Sigmoid colon (tissue), 7 donors: ENCODE measurements at places on chromosomes 11 and 22. TPM values are rescaled to one million over a fixed set of nuclear protein-coding genes. Genes with fewer than 3 reads are reported as not detected.

DNA sequence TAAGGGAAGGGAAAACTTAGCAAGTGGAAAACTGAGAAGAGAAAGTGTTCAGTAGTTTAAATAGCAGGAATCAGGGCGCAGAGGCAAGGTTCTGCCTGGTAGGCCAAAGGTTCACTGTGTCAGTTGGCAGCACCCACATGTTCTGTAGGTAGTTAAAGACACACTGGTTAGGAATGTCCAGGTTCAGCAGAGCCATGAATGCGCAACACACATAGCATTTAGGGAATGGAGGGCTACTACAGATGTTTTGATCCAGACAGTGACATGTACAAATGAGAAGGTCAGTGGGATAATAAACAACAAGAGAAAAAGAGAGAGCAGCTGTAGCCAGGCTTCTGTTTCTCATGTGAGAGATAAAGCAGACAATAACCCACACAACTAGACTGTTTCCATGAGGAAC lies 56.2 kb upstream of the ARHGAP42 start:
- DNase-seq = no peak

DNA sequence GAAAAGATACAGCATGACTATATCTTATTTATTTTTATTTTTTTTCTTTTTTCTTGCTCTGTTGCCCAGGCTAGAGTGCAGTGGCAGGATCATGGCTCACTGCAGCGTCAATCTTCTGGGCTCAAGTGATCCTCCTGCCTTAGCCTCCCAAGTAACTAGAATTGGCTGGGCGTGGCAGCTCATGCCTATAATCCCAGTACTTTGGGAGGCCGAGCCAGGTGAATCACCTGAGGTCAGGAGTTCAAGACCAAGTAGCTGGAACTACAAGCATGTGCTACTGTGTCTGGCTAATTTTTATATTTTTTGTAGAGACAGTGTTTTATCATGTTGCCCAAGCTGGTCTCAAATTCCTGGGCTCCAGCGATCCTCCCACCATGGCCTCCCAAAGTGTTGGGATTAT lies 28.3 kb upstream of the CCDC134 start:
- DNase-seq = no peak

GRCh38 chr11:12193515-12194336 lies 83.3 kb downstream of the MICAL2 start:
- no peak for DNase-seq

DNA sequence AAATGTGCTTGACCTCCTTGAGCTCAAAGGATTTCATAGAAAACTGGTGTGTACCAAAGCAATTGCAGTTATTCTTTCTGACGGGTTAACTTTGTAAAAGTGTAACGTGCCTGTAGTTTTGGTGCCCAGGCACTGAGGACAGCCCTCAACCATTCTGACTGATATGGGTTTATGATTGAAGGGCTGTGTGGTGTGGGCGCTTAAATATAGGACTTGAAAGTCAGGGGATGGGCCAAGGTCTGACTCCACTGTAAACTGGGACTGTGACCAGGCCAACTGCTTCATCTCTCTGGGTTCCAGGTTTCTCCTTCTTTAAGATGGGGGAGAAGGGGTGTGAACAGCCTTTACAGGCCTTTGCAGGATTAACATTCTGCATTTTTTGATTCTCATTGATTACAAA lies 191.1 kb upstream of the ARHGAP20 start:
- no peak for DNase-seq

DNA sequence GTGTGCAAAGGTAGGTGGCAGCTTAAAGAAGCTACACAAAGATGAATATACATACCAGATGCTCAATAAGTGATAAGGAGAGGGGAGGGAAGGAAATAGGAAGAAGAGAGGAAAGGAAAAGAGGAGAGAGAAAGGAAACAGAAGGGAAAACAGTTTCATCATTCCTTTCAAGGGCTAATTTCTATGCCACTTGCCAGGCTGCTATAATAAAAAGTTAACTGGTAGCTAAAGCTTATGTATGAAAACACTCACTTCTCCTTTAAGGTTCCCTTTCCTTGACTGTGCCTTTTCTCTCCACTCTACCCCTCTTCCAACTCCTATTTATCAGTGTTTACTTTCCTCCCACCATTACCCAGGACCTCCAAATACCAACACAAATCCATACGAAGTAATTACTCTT lies 347.9 kb downstream of the DLG2 start:
- DNase-seq = no peak

GRCh38 chr11:33835143-33835878 lies 56.6 kb downstream of the LMO2 start:
- no peak for DNase-seq

- DNase-seq = no peak
Measured at GRCh38 chr11:80855426-80855825, 1414.6 kb upstream of the TENM4 start.

- DNase-seq = peak; percentile 74
Measured at GRCh38 chr11:46278387-46279125, 1.1 kb downstream of the CREB3L1 start.

DNA sequence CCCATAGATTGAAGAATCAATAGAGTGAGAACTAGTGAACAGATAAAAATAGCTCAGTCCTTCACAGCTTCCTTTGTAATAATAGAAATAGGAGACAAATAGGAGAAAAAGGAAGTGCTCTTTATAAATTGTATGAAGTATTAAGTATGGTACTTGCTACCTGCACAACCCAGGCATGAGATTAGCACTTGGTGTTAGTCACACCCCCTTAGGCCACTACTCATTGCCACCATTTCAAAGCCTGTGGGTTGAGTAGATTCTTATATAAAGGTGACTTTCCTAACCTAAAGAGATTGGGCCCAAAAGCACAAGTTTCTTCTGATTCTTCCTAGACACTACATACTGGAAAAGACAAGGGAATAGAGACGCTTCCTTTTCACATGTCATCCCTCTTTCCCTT lies 37.7 kb upstream of the ADORA2A start:
- DNase-seq = no peak

DNA sequence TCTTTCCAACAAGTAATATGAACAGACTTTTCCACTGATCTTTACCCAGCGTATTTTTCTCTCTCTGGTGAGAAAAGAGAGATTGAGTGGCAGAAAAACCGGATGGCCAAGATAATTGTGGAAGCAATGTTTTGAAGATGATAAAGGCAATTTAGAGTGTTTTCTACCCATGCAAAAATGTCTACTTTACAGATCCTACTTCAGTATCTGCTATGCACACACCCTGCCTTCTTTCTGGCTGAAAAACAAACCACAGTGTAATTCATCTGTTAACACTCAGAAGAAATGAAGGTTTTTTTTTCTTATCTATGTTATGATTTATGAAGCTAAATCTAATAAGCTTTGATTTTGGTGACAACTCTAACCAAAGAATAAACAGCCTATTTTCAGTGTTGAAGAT lies 56.8 kb downstream of the SLC5A12 start:
- DNase-seq = no peak

- DNase-seq = no peak
Measured at GRCh38 chr22:30838111-30838510, 130.5 kb downstream of the MORC2 start.

- no peak for DNase-seq
Measured at GRCh38 chr22:40954113-40954512, 2.9 kb downstream of the RBX1 start.

GRCh38 chr11:13685461-13686108 lies 17.1 kb downstream of the FAR1 start:
- DNase-seq = no peak

- DNase-seq = peak; percentile 73
Measured at GRCh38 chr11:107590460-107591377, at the start of gene ELMOD1. Gene ELMOD1, plus strand, starts transcription at chr11:107591147. Its CDS starts 27,043 bp downstream, at chr11:107618190.

- DNase-seq = no peak
Measured at GRCh38 chr11:113507341-113507740, 32.1 kb upstream of the DRD2 start.

DNA sequence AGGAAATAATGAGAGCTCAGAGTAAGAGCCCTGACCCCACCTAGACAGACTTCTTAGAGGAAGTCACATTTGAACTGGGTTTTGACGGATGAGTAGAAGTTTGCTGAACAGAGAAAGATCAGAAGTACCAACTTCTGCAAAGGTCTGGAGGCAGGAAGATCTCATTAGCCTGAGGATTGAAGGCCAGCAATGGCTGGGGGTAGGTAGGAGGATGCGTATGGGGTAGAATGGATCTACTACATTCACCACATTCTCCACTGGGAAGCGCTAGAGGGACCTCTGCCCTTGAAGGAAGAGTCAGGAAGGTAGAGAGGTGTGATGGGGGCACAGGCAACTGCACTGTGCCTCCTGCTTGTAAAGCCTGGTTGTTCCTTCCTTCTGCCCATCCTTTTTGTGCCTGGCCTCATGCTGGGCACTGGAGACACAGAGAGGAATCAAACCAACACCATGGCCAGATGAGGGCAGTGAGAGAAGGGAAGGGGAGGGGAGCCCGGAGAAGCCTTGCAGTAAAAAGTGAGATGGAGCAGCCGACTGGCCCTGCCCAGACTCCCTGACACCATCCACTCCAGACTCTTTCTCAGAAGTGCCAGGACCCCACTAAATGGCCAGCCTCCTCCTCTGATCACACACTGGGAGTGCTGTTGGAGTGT lies 4.9 kb downstream of the TPBGL start:
- no peak for DNase-seq

The SERPING1 gene
- total RNA-seq = 249 TPM

The YPEL1 gene
- 9.6 TPM for total RNA-seq

The CCDC117 gene
- 32.4 TPM for total RNA-seq

The TMPRSS13 gene
- not detected for total RNA-seq

The MRPL48 gene
- total RNA-seq = 7.7 TPM

The YIF1A gene
- total RNA-seq = 72.4 TPM

The TESMIN gene
- not detected for total RNA-seq

The TST gene
- 30.7 TPM for total RNA-seq

The BTG4 gene
- total RNA-seq = not detected

The CNTF gene
- 1.2 TPM for total RNA-seq

The MRGPRX1 gene
- total RNA-seq = not detected
